ENCODE measurements at places on chromosomes 1 and 21. TPM values are rescaled to one million over a fixed set of nuclear protein-coding genes. Genes with fewer than 3 reads are reported as not detected.

KCNJ9 gene
- total RNA-seq: 0.26 TPM

UBE2U gene
- total RNA-seq: not detected

SPATA21 gene
- not detected for total RNA-seq

KRTAP19-4 gene
- not detected for total RNA-seq

COL6A1 gene
- total RNA-seq: 678 TPM

ROR1 gene
- total RNA-seq: 33.2 TPM

VANGL1 gene
- total RNA-seq: 15.3 TPM

HAO2 gene
- total RNA-seq: 0.16 TPM

NPHS2 gene
- total RNA-seq: not detected

PTAFR gene
- total RNA-seq: 3.0 TPM

CTSE gene
- total RNA-seq: 0.26 TPM

RHBDL2 gene
- total RNA-seq: 6.3 TPM

VWA5B1 gene
- 0.58 TPM for total RNA-seq

GBP7 gene
- not detected for total RNA-seq

ADAMTS5 gene
- 59.2 TPM for total RNA-seq

FCRL2 gene
- total RNA-seq: 0.26 TPM

ZBTB8A gene
- 30.1 TPM for total RNA-seq

FAM110D gene
- total RNA-seq: 1.6 TPM

TSPAN2 gene
- 55.4 TPM for total RNA-seq

GOLT1A gene
- 2.1 TPM for total RNA-seq

FABP3 gene
- total RNA-seq: 42.1 TPM

KIF17 gene
- 2.0 TPM for total RNA-seq

ANGPTL3 gene
- not detected for total RNA-seq

ANKRD45 gene
- total RNA-seq: 0.63 TPM

TFF2 gene
- not detected for total RNA-seq

FAM163A gene
- total RNA-seq: 0.53 TPM

CD53 gene
- 21.5 TPM for total RNA-seq

POTED gene
- total RNA-seq: not detected

FCRLB gene
- 3.6 TPM for total RNA-seq

A3GALT2 gene
- total RNA-seq: not detected

EEIG2 gene
- total RNA-seq: 82.1 TPM

FTCD gene
- total RNA-seq: 0.48 TPM

VPS72 gene
- total RNA-seq: 32.1 TPM

EFCAB7 gene
- total RNA-seq: 30.4 TPM

RSPH1 gene
- 0.26 TPM for total RNA-seq

SELP gene
- total RNA-seq: 13.1 TPM

HSPB7 gene
- 13.0 TPM for total RNA-seq

NBPF26 gene
- total RNA-seq: 42.3 TPM

KRTAP20-1 gene
- not detected for total RNA-seq

MYCL gene
- total RNA-seq: 35.1 TPM
